ENCODE measurements at places on chromosomes 12 and 14. TPM values are rescaled to one million over a fixed set of nuclear protein-coding genes. Genes with fewer than 3 reads are reported as not detected.

CMAS gene
- total RNA-seq: 19.4 TPM

TDRD9 gene
- total RNA-seq: 3.0 TPM

TNFAIP2 gene
- total RNA-seq: 94.6 TPM

- no peak for DNase-seq
Measured at GRCh38 chr14:93974833-93975232, 1.5 kb downstream of the ASB2 start.

GRCh38 chr12:125105600-125105999 lies 40.4 kb downstream of the AACS start:
- no peak for DNase-seq

GRCh38 chr12:102406033-102406584 lies 74.3 kb downstream of the IGF1 start:
- peak; percentile 76 for DNase-seq

DNA sequence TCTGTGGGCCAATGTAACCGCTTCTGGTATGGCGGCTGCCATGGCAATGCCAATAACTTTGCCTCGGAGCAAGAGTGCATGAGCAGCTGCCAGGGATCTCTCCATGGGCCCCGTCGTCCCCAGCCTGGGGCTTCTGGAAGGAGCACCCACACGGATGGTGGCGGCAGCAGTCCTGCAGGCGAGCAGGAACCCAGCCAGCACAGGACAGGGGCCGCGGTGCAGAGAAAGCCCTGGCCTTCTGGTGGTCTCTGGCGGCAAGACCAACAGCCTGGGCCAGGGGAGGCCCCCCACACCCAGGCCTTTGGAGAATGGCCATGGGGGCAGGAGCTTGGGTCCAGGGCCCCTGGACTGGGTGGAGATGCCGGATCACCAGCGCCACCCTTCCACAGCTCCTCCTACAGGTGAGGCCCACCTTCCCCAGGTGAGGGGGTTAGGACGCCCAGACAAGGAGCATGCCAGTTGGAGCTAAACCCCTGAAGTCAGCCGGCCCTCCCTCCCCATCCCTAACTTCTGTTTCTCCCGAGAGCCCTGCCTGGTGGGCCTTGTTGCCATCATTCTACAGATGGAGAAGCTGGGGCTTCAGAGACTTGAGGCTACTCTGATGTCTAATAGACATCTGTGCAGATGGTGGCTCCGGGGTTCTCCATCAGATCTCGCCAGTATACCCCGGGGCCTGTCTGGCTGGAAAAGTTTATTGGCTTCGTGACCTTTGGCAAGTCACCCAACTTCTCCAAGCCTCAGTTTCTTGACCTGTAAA lies 25.3 kb downstream of the PAPLN start:
- DNase-seq: no peak

- no peak for DNase-seq
Measured at GRCh38 chr14:55965851-55966250, 152.4 kb upstream of the PELI2 start.

DNA sequence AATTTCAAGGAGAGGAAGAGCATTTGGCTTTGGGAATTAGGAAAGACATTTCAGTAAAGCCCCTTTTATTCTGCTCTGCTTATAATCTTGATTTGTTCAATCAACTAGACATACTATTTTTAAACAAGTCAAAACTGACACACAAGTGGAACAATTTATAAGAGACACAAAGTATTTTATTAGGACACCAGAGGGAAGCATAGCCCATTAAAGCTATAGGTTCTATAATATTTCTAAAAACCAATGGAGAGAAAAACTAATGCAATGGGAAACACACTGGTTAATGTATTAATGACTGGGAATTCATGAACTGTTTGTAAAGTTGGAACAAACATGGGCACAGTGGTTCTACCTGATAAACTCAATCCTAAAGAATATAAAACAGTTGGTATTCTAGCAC lies 15.3 kb upstream of the CERS5 start:
- DNase-seq: no peak

All from dermis blood vessel endothelial cell (primary cell).